Activated T-cell treated with anti-CD3 and anti-CD28 coated beads for 1 hour (primary cell): ENCODE measurements at places on chromosomes 3 and 15.

DNA sequence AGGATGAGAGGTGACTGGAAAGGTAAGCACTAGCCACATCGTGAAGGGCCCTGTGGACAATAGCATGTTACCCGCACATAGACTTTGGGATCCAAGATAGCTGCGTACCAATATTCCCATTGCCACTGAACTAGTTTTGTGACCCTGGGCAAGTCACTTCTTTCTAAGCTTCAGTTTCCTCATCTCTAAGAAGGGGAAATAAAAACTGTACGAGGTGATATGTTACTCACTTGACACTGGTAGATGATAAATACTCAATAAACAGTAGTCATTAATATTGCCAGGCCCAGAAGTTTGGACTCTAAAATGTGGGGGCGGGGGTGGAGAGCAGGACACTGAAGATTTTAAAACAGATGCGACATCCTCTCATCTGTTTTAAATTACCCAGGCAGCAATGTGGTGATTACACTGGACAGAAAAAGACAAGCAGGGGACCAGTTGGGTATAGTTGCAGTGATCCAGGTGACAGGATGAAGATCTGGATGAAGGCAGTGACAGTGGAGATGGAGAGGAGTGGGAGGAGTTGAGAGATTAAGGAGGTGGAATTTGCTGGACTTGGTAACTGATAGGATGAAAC is 2.5 kb downstream of the ATG7 start:
- no peak for DNase-seq

- DNase-seq = no peak
Observed at GRCh38 chr3:52193065-52193464, 4.9 kb upstream of the ALAS1 start.

- DNase-seq = no peak
Observed at GRCh38 chr3:20682573-20682972, 496.6 kb upstream of the SGO1 start.

- DNase-seq = no peak
Observed at GRCh38 chr3:107496855-107497254, 25.9 kb upstream of the BBX start.

GRCh38 chr3:32755761-32756160 is 62.0 kb upstream of the TRIM71 start:
- DNase-seq = no peak

GRCh38 chr15:47516972-47517371 is 200.3 kb upstream of the SEMA6D start:
- DNase-seq = no peak

GRCh38 chr3:139113993-139114375 is 69.3 kb upstream of the PRR23C start:
- no peak for DNase-seq

DNA sequence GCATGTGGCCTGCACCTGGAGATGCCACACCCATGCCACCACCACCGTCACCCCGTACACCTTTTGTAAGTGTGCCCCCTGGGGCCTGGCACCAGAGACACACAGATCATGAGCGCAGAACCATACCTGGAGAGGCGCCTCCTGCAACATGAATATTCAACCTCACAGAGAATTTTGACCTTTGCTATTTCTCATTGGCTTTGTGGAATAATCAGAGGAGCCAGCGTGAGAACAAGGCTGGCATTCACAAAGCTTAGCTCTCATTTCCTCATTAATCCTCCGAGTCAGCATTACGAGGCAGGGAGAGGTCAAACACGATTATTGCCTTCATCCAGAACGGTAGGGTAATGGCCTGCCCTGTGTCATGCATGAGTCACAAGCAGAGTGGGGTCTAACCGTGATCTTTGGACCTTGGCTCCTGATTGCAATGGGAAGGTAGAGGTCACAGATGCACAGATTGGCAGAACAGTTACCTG is 73.0 kb upstream of the POMGNT2 start:
- no peak for DNase-seq

DNA sequence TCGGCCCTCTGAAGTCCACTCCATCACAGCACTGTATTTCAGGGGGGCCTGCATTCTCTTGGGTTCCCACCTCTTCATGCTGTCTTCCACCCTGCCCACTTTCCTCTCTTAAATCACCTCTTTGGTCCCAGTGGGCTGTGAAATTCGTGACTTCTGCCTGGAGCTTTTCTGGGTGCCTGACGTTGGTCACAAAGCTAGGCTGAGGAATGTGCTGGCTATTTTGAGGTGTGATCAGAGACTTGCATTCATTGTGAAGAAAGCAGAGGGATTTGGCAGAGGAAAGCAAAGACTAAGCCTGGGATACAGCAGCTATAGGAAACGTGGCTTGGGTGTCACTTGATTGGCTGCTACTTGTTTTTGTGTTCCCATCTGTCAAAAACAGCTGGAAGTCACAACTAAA is 202.5 kb downstream of the SATB1 start:
- no peak for DNase-seq

GRCh38 chr3:112019716-112020115 is 14.8 kb upstream of the TMPRSS7 start:
- no peak for DNase-seq
